ENCODE measurements at places on chromosomes 7 and 10.

DNA sequence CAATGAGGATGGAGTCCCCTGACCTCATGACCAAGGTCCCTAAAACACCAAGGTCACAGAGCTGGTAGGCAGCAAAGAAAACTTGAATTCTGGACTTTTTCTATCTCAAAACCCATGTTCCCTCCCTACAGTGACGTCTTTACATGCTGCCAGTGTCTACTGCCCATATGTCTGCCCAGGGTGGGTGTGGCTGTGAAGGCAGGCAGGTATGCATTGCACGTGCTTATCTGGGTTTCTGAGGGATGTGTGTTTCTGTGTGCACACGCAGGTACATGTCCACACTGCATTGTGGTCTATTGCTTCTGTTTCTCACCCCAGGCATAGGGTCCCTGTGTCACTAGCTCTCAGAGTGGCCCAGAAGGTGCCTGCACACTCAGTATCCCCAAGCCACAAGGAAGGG lies 13.5 kb downstream of the ATP6V1F start:
- no peak for DNase-seq

GRCh38 chr10:97780841-97781617 lies 9.2 kb upstream of the SFRP5 start:
- DNase-seq: no peak

GRCh38 chr10:30438021-30438850 lies 4.3 kb downstream of the MAP3K8 start:
- no peak for DNase-seq

GRCh38 chr10:28937959-28938358 lies 260.6 kb downstream of the BAMBI start:
- DNase-seq: no peak

- no peak for DNase-seq
Measured at GRCh38 chr10:98033515-98033914, 3.1 kb upstream of the CRTAC1 start.

GRCh38 chr10:84018826-84019225 lies 120.5 kb upstream of the GHITM start:
- DNase-seq: no peak

GRCh38 chr10:98885378-98885777 lies 350.3 kb downstream of the HPSE2 start:
- DNase-seq: no peak

- peak; percentile 69 for DNase-seq
Measured at GRCh38 chr10:101441541-101442455, 87.8 kb downstream of the BTRC start.

DNA sequence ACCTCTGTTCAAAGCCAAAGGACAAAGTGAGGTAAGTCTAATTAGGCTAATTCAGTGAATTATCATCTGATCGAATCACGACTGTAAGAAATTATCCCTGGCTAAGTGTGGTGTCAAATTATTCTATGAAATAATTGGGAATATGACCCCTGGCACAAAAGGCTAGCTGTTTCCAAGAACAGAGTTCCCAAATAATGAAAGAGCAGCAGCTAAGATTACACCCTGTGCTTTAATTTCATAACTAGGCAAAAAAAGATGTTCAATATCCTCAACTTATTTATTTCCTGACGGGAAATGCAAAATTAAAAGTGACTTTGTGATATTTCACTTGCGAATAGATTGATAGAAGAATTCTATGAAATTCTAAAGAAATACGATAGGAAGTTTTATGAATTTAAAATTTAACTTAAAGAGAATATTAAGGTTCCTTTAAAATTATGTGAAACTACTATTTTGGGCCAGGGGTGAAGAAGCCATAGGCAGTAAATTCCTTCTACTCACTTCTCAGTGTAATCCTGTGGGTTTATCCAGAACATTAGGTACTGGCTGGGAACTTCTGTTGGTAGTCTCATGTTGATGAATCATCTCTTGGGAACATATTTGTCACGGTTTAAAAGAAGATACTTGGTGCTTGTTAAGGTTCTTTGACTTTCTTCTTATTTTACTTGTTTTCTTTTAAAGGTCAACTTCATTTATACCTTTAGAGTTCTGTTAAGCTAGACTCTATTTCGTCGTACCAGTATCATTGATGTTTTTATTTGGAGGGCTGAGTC lies 148.5 kb downstream of the POLR1F start:
- DNase-seq: peak; percentile 66

GRCh38 chr7:159147687-159148086 lies 3.0 kb upstream of the VIPR2 start:
- DNase-seq: no peak

GRCh38 chr7:42176724-42177101 lies 60.3 kb downstream of the GLI3 start:
- DNase-seq: no peak

DNA sequence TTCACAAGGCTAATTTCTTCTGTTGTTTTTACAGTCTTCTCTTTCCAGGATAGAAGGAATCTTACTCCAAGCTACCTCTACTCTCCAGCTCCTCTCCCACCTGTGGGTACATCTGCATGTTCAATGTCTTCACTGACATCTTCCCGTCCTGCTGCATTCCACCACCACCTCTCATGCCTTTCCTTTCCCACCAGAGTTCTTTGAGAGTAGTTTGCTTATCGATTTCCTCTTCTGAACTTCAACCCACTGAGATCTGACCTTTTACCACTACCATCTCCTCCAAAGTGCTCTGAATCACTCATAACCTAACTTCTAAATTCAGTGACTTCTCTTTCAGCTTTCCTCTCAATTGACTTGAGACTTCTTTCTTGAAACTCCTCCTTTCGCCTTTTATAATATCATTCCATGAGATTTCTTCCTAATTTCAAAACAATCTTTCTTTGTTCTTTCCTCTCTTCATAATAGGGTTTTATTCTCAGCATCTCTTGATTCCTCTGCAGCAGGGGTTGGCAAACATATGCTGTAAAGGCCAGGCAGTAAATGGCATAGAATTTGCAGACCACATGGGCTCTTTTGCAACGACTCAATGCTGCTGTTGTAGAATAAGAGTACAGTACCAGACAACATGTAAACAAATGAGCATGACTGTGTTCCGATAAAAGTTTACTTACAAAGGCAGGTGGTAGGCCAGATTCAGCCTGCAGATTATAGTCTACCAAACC lies 22.1 kb downstream of the ACSL5 start:
- DNase-seq: no peak

DNA sequence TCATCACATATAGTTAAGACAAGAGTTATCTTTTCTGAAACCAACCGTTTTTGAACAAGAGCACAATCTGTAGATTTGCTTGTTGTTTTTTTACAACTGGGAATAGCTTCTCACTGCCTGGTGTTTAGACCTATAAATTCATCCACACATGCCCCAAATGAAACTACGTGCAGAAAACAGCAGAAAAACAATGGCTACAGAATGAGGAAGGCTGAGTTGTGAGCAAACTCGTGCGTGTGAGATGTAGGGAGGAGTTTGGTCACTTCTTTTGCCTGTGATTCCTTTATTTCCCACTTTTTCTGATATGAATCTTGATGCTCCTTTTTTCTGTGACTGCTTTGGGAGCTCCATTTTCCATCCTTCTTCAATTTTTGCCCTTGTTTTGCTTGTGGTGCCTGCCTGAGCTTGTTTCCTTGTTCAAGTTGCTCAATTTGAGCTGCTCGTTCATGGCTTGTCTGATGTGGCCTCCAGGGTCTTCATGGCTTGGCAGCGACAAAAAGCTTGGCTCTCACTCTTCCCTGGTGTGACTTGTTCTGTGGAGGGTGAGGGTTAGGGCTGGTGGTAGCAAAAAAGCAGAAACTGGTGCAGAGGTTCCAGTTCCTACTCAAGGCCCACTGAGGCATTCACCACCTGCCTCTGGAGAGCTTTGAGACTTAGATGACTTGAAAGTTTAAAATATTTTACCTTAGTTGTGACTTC lies 76.9 kb downstream of the ZNF365 start:
- DNase-seq: no peak

GRCh38 chr7:142359694-142360279 lies 101.9 kb upstream of the PRSS58 start:
- no peak for DNase-seq

- no peak for DNase-seq
Measured at GRCh38 chr10:130339091-130339490, 202.9 kb downstream of the GLRX3 start.

- DNase-seq: no peak
Measured at GRCh38 chr10:114384181-114384580, 20.1 kb downstream of the AFAP1L2 start.

DNA sequence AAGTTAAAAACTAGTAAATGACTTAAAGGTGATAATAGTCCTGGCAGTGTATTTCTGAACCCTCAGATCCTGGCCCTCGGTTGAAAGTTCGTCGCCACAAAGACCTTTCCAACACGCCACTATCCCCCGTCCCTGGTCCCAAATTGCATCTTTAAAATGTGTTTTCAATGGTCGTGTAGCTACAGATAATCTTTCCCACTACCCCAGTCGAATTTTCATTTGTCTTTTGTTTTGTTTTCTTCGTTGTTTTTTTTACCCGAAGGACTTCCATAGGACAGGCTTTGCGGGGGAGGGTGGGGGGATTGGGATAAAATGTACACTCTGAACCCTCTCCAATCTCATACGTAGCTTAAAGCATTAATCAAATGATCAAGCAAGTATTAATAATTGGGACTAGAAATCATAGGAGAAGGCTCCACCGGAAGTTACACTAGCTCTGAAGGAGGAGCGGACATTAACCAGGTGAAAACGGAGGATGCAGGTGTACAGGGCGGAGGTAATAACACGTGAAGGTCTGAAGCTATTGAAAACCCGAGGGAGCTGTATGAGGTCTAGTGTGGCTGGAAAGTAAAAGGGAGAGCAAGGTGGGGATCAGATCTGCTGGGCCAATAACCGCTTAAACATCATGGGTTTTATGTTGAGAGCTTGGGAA lies 32.8 kb upstream of the PHF14 start:
- no peak for DNase-seq

GRCh38 chr7:7554649-7555575 lies 11.8 kb upstream of the MIOS start:
- no peak for DNase-seq

DNA sequence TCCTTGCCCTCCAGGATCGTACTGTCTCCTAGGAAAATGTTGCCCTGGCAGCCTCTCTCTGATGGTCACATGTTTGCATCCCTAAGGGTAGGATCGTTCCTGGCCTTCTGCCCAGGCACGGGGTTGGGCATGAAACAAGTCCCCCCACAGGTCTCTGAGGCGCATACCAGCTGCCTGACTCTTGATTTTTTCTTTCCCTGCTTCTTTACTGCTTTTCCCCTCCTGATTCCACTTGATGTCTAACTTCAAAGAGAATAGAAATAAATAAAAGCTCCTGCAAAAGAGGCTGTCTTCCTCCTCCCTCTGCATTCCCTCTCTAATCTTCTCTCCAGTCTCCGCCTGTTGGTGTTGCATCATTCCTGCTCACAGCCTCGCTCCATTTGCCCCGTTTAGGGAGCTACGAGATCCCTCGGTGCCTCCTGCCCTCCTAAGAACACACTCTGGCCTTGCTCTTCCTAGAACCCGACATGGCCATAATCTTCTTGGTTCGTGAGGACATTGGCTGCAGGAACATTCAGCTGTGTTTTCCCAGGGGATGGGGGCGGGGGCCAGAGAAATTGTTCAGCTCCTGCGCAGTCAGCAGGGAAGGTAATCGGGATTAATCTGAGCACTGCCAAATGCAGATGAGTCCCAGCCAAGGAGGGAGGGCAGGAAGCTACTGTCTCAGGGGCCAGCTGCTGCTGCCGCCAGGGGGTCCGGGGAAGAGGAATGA lies 26.0 kb downstream of the LEP start:
- peak; percentile 86 for DNase-seq

- no peak for DNase-seq
Measured at GRCh38 chr7:97079300-97079699, 38.2 kb upstream of the SDHAF3 start.

GRCh38 chr10:44478876-44479705 lies 94.2 kb upstream of the CXCL12 start:
- no peak for DNase-seq

GRCh38 chr10:114403541-114404161 lies 651 bp downstream of the AFAP1L2 start:
- no peak for DNase-seq

GRCh38 chr7:33261585-33261984 lies 132.2 kb downstream of the BBS9 start:
- peak; percentile 26 for DNase-seq

DNA sequence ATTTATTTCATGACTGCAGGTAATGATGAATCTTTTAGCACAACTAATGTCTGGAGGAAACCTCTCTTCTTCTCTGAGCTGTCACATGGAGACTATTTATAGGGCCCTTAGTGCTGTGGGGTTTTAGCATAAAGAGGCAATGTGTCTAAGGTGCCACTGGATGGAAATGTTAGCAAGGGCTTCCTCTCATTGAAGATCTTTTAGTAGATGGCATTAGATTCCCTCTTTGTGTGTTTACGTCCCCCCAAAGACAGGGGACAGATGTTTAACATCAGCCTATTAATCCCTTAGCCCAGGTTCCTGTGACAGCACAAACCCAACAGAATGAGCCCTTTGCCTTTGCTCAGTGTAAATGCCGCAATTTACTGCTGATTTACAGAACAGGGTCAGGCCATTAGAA lies 208.6 kb downstream of the SKAP2 start:
- no peak for DNase-seq

DNA sequence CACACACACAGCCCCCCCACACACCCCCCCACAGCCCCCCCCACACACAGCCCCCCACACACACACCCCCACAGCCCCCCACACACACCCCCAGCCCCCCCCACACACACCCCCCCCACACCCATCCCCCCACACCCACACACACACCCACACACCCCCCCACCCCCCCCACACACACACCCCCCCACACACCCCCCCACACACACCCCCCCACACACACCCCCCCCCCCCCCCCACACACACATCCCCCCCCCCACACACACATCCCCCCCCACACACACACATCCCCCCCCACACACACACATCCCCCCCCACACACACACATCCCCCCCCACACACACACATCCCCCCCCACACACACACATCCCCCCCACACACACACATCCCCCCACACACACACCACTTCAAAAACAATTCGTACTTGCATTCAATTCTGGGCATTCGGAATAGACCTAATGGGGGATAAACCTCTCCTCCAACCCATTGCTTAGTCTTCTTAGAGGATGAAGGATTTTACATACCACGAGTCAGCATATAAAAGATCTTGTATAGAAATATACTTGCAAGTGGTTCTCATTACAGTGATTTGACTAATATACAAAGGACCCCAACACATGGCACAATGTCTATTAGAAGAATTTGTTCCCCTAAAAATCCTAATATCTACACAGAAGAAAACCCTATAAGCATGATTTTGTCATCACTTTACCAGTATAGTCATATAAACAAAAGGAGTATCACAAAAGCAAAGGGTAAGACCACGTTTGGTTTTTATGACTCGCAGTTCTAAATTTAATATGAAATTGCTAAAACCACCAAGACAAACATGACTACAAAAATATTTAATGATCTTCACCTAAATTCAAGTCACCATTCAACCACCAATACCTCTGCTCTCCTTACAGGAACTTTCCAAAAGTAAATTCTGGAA lies 80.9 kb downstream of the DIP2C start:
- DNase-seq: peak; percentile 60

- DNase-seq: no peak
Measured at GRCh38 chr7:17131983-17132655, 166.3 kb upstream of the AHR start.
